ENCODE measurements at places on chromosomes 1 and 21.

DNA sequence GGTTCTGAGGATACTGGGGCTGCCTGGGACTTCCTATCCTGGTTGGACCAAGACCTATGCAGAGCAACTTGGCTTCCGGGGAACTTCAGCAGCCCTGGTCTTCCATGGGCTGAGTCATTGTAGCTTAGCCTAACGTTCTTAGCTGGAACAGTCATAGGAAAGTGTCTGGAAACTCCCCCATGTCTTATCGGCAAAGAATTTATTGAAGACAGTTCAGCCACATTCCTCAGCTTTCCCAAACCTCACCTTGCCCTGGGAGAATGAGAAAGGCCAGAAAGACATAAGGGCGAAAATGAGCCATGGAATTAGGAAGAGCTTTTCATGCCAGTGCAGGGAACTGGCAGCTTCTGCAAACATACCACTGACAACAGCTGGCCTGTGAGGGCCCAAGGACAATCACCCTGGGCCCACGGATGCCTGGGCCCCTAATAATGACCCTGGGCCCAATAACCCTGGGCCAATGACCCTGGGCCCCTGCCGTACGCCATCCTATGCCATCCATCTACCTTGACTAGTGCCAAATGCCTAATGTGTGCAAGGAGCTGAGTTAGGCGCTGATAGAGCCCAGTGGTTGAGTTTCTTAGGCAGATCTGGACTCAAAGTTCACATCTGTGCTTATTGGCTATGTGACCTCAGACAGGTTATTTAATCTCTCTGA is 114.4 kb upstream of the GADD45A start:
- no peak for DNase-seq

DNA sequence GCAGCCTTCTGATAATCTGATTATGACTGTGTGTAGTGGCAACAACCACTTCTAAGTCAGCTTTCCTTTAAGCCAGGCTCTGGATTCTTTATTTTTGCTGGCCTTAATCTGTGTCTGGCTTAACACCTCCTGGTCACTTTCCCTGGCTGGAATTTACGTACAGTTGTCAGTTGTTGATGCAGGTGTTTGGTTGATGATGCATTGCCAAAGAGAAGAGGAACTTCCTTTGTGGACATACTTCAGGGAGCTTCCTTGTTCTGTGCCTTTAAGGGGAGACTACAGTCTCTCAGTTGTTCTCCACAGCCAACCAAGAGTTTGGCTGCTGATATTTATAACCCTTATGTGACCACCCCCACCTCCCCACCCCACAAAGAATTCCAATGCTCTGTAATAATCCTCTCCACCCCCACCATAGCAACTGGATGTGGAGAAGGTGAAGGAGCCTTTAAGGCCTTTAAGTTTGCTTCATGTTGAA is 96.0 kb upstream of the BMP8A start:
- DNase-seq, result no peak

DNA sequence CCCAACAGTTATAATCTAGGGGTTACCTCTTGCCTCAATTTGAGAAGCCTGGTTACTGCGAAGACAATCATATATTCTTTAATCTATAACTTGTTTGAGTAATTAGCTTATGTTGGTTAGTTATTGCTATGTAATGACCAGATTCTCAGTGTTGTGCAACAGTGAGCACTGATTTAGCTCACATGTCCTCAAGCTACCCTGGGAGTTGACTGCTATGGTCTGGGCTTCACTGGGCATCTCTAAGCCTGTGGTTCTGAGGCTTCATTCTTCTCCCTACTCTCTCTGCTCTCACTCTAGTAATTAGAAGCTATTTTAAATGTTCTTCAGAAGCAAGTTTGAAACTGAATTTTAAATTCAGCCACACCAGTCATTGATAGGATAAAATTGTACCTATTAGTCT is 371.8 kb downstream of the PBX1 start:
- DNase-seq, result no peak

DNA sequence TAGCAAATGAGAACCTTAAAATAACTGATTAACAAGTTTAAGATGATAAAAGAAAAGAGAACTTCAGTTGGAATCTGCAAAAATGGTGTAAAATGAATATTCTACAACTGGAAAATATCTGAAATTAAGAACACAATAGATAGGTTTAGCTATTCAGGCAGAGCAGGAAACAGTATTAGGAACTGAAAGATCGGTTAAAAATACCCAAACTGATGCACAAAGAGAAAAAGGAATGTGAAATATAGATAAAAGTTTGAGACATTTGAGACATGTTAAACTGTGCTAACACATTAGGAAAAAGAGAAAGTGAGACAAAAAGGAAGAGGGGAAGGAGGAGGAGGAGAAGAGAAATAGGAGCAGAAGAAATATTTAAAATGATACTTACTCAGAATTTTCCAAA is 12.1 kb downstream of the CD55 start:
- no peak for DNase-seq

GRCh38 chr1:247864644-247865043 is 7.7 kb downstream of the TRIM58 start:
- DNase-seq, result no peak

GRCh38 chr1:109237512-109237911 is 11.8 kb upstream of the CELSR2 start:
- DNase-seq, result no peak

GRCh38 chr1:227356620-227357146 is 38.4 kb upstream of the CDC42BPA start:
- no peak for DNase-seq

DNA sequence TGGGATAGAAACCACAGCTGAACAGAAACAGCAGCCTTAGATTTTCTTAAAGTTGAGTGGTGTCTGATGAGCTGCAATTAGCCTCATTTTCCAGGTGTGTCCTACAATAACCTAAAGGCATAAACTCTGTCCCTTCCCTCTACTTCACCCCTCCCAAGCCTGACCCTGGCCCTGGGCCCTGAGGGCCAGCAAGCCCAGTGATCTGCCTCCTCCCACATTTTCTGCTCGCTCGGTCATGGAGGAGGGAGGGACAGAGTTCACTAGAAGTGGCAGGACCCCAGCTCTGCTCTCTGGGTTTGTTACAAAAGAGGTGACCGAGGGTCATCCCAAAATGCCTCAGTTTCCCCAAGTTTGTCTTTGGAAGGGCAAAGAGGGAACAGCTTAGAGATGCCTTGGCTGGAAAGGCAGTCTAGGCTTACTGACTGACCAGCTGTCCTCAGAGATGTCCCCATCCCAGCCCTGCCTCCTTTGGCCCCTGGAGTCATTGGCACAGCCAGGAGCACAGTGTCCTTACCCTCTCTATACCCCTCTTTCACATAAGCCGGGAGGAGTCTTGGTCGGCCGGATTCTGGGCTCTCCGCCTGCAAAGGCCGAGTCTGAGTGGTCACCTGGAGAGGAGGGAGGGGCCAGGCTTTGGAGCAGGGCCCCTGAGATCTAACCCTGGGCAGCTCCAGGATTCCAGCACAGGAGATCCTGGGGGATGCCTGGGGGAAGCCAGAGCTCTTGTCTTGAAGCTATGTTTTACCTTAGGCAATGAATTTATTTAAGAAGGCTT is 172.7 kb downstream of the PTPRU start:
- no peak for DNase-seq

DNA sequence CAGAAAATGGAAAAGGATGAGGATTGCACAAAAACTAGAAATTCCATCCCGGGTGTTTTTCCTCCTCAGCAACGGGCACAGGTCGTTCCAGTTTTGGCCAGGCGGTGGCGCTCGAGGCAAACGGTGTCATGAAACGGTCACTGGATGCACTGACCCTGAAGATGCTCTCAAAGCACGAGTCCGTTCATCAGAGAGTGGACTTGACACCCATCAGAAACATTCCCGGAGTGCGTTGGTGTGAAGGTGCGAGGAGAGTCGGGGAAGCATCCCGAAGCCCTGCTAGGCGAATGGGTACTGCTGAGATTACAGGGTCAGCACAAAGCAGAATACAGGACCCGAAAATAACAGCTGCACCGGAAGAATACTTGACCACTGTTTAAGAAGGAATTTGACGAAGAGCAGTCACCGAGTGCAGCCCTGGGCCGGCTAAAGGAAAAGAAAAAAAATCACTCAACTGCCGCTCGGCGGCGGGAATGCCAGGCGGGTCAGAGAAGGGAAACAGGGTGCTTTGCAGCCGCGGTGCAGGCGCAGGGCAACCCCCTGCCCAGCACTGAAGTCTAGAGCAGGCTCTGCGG is 71.7 kb upstream of the ETS2 start:
- DNase-seq, result peak; percentile 67

DNA sequence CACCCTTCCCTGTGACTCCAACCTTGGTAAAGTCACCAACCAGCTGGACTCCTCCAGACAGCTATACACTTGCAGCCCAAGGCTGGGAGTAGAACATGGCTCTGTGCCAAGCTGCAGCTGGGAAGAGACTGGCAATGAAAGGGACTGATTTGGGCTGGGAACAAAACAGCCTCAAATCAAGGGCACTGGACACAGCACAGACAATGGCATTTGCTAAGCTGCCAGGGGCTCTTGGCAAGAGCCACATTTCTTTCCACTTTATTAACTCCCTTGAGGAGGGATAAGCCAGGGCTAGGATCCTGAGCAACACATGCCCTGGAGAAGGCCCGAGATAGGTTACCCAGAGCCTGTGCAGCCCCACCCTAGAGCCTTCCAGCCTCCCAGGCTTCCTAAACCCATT is 12.0 kb downstream of the SYT11 start:
- DNase-seq, result peak; percentile 93

DNA sequence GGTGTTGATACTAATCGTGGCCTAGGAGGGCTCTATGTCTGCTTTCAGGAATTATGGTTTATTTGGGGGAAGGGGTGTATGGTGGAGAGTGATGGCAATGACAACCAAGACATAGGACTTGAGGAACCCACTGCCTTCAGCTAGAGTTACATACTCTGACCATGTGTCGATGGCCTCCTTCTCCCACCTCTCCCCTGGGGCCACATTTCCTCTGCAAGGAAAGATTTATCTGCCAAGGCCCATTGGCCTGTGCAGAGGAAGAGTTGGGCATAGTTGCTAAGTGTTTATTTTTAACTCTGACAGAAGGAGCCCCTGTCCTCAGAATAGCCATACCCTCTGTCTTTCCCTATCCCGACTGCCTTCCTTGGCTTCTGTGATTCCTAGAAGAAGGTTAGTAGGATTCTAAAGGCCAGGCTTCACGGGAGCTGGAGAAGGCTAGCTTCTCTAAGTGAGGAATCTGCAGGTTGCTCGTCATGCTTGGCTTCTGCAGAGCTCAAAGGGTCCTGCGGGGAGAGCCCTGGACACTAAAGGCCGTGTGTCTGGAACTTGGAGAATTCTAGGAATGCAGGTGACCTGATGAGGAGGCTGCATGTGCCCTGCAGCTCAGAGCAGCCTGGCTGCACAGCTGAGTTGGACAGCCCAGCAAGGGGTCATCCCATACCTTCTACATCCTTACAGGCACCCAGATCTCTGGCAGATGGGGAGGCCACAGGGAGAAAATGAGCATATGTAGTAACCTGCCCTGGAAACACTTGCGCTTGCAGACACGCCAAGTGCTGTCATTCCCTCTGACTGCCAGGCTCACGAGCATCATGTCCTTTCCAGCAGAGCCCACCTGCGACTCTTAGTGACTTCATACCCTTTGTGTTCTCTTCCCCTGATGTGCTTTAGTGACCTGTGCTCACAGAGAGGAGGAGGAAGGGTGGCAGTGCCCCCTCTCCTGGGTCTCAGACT is 9.7 kb downstream of the MAPKAPK2 start:
- peak; percentile 18 for DNase-seq

DNA sequence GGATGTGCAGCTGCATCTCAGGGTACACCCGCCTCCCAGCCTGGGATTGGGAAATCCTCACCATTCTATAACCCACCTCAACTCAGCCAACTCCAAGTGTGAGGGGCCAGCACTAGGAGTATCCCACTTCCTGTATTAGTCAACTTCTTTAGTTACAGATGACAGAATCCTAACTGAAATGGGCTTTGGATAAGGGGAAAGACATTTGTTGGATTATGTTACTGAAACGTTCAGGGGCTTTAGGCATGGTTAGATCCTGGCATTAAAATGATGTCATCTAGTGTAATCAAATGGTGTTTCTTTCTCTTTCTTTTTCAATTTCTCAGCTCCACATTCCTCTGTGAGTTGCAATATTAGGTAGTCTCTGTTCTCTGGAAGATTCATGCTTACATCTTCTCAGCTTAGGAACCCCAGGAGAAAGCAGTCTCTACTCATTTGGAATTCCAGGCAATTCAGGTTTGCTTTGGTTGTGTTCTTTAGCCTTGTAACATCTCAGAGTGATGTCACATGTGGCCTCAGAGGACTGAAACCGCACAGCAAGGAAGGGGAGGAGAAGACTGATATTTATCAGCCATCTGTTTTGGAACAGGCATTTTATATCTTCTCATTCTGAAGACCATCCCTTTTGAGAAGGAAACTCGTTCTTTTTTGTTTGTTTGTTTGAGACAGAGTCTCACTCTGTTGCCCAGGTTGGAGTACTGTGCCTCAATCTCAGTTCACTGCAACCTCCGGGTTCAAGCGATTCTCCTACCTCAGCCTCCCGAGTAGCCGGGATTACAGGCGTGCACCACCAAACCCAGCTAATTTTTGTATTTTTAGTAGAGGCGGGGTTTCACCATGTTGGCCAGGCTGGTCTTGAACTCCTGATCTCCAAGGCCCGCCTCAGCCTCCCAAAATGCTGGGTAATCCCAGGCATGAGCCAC is 18.9 kb upstream of the TMEM54 start:
- no peak for DNase-seq

DNA sequence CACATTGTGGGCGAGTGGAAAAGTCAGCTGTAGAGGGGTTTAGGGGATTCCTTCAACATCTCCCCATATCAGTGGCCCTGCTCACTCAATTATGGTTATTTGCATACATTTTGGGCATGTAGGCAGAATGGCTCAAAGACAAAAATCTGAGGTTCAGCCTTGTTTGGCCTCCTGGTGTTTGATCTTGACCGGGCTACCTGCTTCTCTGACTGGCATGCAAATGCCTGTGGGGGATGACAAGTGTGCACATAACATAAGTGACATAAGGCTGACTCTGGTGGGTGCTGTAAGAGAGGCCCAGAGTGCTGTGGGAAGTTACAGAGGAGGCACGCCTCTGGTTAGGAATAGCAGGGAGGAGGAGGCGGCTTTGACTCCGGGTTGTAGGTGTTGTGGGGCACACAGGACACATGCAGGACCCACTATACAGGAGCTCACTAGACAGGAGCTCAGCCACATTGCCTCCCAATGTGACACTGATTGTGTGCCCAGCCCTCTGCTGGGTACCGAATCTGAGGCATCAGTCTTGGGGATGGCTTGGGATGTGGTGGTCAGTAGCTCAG is 29.4 kb upstream of the IL19 start:
- DNase-seq, result no peak

DNA sequence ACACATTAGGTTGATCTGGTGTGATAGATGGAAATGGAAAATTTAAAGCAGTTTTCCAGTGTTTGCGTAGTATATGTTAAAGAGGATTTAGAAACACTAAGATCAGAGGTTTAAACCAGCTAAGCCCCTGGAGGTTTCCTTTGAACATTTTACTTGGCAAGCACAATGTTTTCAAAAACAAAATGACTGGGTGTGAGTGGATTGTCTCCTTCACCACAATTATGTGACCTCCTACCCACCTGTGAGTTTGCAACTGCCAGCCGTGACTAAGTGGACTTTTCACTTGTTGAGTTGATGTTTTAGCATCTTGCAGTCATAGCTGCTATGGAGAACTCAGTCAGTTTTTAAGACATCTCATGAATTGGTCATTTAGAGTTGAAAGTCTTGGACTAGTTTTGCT is 4.7 kb downstream of the CCDC190 start:
- DNase-seq, result no peak

- no peak for DNase-seq
Measured at GRCh38 chr1:118184739-118185083, 317 bp downstream of the SPAG17 start.

Data from substantia nigra (tissue), 51 donors.